ENCODE measurements at places on chromosomes 11 and 22. TPM values are rescaled to one million over a fixed set of nuclear protein-coding genes. Genes with fewer than 3 reads are reported as not detected.

KRTAP5-2 gene
- total RNA-seq, result not detected

STK33 gene
- total RNA-seq, result 1.1 TPM

SHANK3 gene
- 5.2 TPM for total RNA-seq

DLG2 gene
- 0.08 TPM for total RNA-seq

ACCSL gene
- not detected for total RNA-seq

OR52D1 gene
- total RNA-seq, result not detected

CSRP3 gene
- not detected for total RNA-seq

SCARF2 gene
- 3.1 TPM for total RNA-seq

ELMOD1 gene
- total RNA-seq, result not detected
